GM12892 (cell line): ENCODE measurements at places on chromosomes 5 and 9.

DNA sequence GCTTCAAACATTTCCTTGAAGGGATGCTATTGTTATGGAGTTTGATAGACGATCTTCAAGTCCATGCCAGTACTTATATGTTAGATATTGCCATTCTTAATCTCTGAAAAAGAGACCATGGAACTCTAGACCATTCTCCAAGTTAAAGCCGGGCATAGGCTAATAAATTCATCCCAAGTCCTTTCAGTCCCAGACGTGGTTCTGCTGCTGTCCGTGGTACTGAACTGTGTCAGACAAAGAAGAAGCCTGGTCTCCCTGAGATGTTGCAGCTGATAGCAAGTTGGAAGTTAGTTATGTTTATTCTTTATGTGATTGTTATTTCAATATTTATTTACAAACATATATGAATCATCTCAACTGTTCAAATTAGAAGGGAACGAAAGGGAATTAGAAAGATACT, 158.7 kb downstream of the NMUR2 start:
- DNase-seq = no peak

DNA sequence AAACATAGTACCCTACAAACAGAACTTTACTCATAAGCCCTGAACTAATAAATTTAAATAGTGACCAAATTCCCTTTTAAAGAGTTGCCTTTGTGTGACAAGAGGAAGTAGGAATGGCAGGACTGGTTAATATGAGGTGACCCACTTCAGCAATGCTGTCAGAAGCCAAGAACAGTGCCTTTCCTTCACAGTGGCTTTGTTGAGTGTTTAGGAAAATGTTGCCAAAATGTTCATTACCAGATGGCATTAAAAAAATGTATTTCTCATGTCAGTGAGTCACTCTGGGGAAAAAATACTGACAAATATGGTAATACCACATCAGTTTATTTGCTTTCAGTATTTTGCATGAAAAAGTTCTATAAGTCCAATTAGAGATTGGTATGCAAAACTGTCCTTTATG, 103.3 kb downstream of the DIRAS2 start:
- no peak for DNase-seq

DNA sequence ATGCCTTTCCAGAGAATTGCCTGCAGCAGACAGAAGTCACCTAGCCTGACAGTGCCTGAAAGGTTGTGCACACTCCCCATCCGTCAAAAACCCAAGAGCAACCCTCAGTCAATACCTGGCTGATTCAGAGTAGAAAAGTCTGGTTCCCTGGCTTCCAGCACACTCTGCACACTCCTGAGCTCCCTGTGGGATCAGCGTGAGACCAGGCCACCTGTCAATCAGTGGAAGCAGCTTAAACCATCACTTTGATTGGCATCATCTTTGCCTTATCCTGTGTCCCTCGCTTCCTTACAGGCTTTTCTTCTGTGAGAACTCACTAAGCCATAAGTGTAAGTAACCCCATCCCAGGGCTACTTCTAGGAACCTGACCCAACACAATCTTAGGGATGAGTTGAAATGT, 109.8 kb downstream of the ACTL7B start:
- DNase-seq = no peak

DNA sequence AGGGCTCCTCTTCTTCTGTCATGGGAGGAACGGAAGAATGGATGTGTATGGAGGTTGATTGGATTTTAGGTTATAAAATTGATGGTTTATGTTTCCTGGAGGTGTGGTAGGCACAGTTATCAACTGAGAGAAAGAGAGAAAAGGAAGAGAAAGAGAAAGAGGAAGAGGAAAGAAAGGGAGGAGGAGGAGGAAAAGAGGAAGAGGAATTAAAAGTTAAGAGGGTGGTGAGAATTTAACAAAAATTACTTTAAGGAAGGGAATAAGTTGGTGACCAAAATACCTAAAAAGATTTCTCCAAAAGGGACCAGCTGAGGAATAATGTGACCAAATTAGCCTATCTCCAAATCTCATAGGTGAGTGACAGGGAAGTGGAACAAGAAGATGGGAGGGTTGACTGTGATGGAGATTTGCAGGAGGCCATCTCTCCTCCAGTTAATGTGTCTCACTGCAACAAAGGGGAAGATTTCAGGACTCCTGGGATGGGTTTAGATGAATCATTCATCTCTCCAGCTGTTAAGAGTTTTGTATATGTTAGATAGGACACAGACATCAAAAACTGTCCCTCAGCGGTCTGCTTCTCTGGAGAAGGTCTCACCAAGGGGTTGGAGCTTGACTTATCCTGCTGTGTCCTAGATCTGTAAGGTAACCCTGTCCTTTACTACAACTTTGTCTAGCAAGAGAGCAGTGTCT, 76.0 kb upstream of the TMC1 start:
- DNase-seq = no peak

DNA sequence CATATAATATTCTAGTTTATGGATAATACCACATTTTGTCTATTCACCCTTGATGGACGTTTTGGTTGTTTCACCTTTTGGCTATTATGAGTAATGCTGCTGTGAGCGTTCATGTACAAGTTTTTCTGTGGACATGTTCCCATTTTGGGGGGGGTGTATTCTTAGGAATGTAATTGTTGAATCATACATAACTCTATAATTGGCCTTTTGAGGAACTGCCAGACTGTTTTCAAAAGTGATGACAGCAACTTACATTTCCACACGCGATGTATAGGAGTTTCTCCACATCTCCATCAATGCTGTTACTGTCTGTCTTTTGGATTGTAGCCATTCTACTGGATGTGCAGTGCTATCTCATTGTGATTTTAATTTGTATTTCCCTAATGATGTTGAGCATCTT, 69.8 kb downstream of the SLC46A2 start:
- DNase-seq = no peak

- no peak for DNase-seq
Measured at GRCh38 chr5:98770911-98771322, 2.5 kb upstream of the RGMB start.

- no peak for DNase-seq
Measured at GRCh38 chr9:110427497-110428104, 89.9 kb upstream of the TXNDC8 start.

GRCh38 chr9:68998812-68999211, 15.1 kb downstream of the PRKACG start:
- no peak for DNase-seq

DNA sequence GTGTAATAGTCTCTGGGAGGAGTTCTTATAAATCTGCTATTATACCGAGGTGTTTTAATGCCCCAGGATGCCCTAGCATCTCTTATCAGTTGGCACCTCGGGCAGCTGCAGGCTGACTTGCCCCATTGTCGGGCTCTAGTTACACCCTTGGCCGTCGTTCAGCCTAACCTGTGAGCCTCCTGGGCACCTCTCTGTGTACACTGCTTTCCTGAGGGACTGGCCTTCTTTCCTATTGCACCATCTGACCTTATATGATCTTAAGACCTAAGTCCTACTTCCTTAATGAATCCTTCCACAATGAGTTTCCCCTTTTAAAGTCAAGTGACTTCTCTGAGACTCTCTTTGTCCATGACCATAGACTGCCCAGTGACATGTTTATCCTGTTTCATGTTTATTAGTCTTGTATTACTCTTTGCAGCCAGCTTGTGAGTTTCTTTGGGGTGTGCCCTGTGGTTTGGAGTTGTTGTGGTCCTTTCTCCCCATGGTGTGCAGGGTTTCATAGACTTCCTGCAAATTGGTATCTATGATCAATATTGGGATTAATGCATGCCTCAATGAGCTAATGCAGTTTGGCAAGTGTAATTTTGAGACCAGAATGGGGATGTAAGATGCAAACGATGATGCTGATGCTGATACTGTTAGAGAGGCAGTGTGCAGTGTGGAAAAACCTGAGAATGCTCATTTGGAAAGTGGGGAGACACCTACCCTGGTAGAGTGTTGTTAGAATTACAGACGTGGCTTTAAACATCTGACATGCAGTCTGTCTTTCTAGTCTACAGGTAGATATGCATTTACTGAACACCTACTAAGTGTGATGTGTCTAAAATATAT, 4.9 kb downstream of the DAPK1 start:
- DNase-seq = no peak

DNA sequence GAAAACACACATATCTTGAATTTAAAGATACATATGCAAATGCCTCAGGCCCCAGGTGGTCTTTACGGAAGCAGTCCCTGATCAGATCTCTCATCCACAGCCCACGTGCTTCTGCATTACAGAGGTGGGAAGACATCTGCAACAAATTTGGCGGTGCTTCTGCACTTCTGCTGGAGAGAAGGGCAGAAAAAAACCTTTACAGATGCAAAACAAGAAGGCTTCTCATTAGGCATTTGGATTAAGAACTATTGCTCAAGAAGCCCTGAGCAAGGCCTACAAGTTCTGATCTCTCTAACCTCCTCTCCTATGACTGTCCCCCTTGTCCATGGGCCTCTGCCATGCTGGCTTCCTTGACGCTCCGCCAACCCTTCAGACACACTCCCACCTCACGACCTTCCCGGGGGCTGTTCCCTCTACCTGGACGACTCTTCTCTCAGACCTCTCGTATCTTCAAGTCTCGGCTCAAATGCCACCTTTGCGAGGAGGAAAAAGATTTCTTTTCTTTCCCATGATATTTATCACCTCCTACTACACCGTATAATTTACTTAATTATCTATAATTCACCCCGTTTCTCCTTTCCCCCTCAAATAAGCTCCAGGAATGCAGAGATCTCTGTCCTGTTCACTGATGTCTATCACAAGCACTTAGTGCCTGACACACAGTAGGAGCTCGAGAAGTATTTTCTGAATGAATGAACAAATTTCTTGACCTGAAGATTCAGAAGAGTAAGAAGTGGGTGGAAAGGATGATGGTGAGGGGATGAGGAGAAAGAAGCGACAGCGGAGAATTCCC, 1.1 kb downstream of the MTMR12 start:
- DNase-seq = no peak

DNA sequence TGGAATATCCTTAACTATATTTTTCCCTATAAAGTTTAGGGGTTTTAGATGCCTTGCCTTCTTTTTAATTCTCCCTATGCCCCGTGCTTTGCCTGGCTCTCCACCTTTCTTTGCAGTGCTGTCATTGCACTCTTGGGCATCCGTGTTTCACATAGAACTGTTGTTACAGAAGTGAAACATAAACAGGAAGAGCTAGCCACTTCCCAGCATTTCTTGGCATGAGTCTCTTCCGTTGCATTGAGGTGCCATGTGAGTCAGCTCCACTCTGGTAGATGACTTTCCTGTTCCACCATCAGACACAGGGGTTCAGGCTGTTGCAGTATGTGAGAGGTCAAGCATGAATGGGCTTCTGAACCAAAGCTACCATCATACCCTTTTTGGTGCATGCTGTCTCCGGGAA, 73.4 kb downstream of the ANGPTL2 start:
- DNase-seq = no peak

GRCh38 chr9:35069020-35069419, 3.4 kb downstream of the VCP start:
- DNase-seq = no peak

DNA sequence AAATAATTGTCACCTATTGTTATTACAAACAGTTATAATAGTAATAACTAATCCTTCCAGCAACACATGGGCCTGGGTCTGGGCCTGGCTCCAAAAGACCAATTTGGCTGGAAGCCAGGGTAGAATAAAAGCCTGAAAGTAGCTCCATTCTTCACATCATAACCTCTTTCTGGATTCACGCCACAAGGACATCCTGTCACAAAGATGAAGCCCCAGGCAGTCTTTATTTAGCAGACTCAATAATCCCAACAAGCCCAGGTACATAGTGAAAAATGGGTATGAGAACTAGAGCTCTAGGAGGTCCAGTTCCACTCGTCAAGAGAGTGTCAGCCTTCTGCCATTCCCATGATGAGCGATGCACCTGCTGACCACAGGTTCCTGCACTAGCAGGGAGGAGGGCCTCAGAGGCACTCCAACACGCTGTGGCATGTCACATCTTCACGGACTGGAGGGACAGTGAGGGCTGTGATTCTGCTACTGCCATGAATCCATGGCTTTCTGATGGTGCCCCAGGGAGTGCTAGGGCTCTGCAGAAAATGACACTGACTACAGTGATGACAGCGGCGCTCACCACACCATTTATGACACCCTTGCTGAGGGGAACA, 124.9 kb downstream of the SPOCK1 start:
- no peak for DNase-seq
